ENCODE measurements at places on chromosomes 7 and 10. TPM values are rescaled to one million over a fixed set of nuclear protein-coding genes. Genes with fewer than 3 reads are reported as not detected.

Gene RINT1
- 14.8 TPM for total RNA-seq

Gene PGAM2
- total RNA-seq = 3.3 TPM

Gene C10orf62
- not detected for total RNA-seq

Gene POLR2J2
- 3.7 TPM for total RNA-seq

Gene CCDC3
- total RNA-seq = 64.4 TPM

Gene SPDYE2
- total RNA-seq = not detected

Gene HECTD2
- total RNA-seq = 8.5 TPM
